ENCODE measurements at places on chromosomes 1 and 21.

GRCh38 chr1:167553136-167554027 lies at the start of gene CREG1:
Gene CREG1, minus strand, starts transcription at chr1:167553762.
- peak; percentile 86 for DNase-seq
- H3K4me1 ChIP-seq = peaks cover 28% of the 10 kb centered on the region
- no peaks in the 10 kb centered on the region for H3K36me3 ChIP-seq
- peak within 1 kb of the TSS; percentile 94 for H3K4me3 ChIP-seq
- H3K27me3 ChIP-seq = no peaks in the 10 kb centered on the region

DNA sequence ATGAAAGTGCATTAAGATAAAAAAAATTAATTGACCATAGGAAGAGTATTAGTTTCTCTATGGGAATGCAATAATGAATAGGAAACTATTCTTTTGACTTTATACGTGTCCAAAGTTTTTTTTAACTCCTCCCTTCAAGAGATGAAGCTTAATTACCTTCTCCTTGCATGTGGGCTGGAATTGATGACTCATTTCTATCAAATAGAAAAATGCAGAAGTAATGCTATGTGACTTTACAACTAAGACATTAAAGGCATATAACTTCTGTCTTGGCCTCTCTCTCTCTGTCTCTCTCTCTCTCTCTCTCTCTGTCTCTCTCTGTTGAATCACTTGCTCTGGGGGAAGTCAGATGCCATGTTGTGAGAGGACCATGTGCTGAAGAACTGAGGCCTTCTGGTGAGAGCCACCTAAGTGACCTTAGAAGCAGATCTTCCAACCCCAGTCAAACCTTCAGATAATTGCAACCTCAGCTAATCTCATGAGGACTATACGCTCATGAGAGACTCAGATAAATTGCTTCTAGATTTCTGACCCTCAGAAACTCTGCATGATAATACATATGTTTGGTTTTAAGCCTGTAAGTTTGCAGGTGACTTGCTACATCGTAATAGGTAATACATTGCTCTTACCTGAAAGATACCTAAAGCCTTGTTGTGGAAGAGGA lies 414.2 kb downstream of the KCNT2 start:
- no peaks in the 10 kb centered on the region for H3K36me3 ChIP-seq
- no peaks in the 10 kb centered on the region for H3K4me1 ChIP-seq
- no peak overlapping the region for H3K4me3 ChIP-seq
- no peaks in the 10 kb centered on the region for H3K27me3 ChIP-seq
- H3K27ac ChIP-seq = no peak overlapping the region

DNA sequence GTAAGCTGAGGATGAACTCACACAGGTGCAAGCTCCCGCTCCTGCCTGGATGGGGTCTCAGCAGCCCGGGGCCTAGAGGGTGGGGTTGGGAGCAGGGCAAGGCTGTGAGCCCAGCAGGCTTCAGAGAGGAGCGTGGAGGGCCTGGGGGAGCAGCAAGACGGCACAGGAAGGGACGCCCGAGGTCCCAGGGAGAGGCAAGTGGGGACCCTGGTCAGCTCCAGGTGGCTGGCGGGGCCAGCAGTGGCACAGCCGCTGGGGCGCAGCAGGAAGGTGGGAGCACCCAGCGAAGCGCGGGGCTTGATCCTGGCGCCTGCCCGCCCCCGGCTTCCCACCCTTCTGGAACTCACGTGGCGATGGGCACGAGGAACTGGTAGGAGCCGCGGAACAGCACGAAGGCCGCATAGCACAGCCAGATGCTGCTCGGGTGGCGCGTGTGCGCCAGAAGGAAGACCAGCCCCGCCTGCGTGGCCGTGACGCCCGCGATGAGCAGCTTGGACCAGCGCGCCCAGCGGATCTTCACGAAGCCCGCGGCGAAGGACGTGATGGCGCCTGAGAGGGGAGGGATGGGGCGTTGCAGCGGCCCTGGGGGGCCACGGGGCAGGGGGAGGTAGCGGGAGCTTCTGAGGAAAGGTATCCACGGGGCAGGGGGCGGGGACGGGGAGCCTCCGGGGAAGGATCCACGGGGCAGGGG lies 11.7 kb downstream of the SLC19A1 start:
- H3K4me3 ChIP-seq = no peak overlapping the region
- H3K27me3 ChIP-seq = no peaks in the 10 kb centered on the region
- DNase-seq = no peak
- H3K36me3 ChIP-seq = no peaks in the 10 kb centered on the region
- no peak overlapping the region for H3K27ac ChIP-seq
- H3K4me1 ChIP-seq = peaks cover 7% of the 10 kb centered on the region

DNA sequence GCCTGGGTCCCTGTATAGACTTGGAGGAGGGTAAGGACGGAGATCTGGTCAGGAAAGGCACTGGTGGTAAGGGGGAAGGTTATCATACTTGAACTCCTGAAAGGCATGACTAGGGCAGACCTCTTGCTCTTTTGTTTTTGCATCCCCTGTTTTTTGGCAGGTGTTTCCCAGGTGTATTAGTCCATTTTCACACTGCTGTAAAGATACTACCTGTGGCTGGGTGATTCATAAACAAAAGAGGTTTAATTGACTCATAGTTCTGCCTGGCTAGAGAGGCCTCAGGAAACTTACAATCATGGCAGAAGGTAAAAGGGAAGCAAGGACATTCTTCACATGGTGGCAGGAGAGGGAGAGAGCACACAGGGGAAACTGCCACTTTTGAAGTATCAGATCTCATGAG lies 57.2 kb upstream of the APOBEC4 start:
- H3K4me3 ChIP-seq = no peak overlapping the region
- H3K27ac ChIP-seq = no peak overlapping the region
- H3K36me3 ChIP-seq = no peaks in the 10 kb centered on the region
- no peaks in the 10 kb centered on the region for H3K4me1 ChIP-seq
- no peak for DNase-seq
- no peaks in the 10 kb centered on the region for H3K27me3 ChIP-seq

GRCh38 chr1:148292915-148293314 lies 140.8 kb upstream of the NBPF11 start:
- no peak overlapping the region for H3K4me3 ChIP-seq
- H3K4me1 ChIP-seq = no peaks in the 10 kb centered on the region
- peaks cover 24% of the 10 kb centered on the region for H3K27me3 ChIP-seq
- no peak for DNase-seq
- no peaks in the 10 kb centered on the region for H3K36me3 ChIP-seq

GRCh38 chr21:17444828-17445227 lies 68.0 kb upstream of the CXADR start:
- H3K27ac ChIP-seq = no peak overlapping the region
- no peaks in the 10 kb centered on the region for H3K36me3 ChIP-seq
- no peak for DNase-seq
- H3K4me3 ChIP-seq = no peak overlapping the region
- H3K27me3 ChIP-seq = no peaks in the 10 kb centered on the region

DNA sequence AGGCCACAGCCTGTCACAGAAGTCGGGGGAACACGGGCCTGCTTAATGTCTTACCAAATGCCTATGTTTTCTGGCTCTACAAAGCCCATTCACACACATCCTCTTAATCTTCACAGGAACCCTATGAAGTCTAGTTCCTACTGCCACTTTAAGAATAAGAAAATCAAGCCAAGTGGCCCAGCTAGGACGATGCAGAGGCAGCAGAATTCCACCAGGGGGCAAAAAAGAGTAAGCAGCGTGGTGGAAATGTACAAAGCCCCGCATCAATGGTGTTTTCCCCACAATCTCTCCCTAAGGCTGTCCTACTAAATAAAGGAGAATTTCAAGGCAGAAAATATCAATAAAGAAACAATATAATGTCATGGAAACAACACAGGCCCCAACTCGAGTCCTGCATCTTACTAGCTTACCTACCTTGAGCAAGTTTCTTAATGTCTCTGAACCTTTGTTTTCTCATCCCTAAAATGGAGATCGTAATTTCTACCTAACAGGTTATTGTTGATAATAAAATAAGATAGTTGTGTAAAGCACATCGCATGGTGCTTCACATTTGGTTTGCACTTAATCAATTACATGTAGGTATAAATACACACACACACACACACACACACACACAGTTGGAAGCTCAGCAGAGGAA lies 21.4 kb downstream of the SEC16B start:
- H3K4me1 ChIP-seq = no peaks in the 10 kb centered on the region
- H3K27ac ChIP-seq = no peak overlapping the region
- no peaks in the 10 kb centered on the region for H3K27me3 ChIP-seq
- H3K4me3 ChIP-seq = no peak overlapping the region
- no peaks in the 10 kb centered on the region for H3K36me3 ChIP-seq
- no peak for DNase-seq

- no peak overlapping the region for H3K4me3 ChIP-seq
- peaks cover 29% of the 10 kb centered on the region for H3K27me3 ChIP-seq
- H3K27ac ChIP-seq = peak overlapping the region; percentile 58
- H3K36me3 ChIP-seq = no peaks in the 10 kb centered on the region
- no peak for DNase-seq
- H3K4me1 ChIP-seq = no peaks in the 10 kb centered on the region
These were observed 395.9 kb downstream of the KIF26B start for GRCh38 chr1:245550720-245551043.

DNA sequence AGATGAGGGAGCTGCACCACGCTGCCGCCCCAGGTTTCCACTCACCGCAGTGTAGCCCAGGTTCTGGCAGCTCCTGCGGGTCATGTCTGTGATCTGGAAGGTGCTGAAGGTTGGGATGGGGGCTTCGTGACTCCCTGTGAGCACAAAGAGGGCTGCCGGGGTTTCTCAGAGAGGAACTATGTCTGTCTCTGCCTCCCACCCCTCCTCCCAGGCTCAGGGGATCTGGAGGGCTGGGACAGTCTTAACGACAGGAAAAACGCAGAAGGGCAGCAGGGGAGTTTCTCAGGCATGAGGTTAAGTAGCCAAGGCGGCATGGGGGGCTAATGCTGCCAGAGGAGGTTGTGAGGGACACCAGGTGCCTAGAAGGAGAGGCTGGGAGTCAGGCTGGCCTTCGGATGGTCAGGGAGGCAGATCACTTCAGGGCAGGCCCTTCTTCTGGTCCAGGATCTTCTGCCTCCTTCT lies 656 bp downstream of the SH2D2A start:
- H3K4me1 ChIP-seq = peaks cover 33% of the 10 kb centered on the region
- H3K36me3 ChIP-seq = no peaks in the 10 kb centered on the region
- peak overlapping the region; percentile 57 for H3K4me3 ChIP-seq
- no peak for DNase-seq
- peaks cover 38% of the 10 kb centered on the region for H3K27me3 ChIP-seq
- H3K27ac ChIP-seq = peak overlapping the region; percentile 29

DNA sequence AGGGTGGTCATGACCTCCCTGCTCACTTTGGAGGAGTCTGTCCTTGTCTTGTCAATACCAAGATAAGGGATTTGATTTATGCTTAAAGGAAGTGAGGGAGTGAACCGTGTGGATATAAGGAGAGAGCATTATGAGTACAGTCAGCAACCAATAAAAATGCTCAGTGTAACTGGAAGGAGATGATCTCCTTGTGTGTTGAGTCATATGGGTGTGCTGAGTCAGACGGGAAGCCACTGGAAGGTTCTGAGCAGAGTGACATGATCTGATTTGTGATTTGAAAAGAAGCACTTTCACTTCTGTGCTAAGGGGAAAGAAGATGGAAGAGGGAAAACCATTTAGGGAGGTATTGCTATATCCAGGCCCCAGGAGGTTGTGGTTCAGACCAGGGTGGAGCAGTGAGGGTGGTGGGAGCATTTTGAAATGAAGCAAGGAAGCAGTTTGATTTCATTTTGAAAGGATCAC lies 2.5 kb upstream of the BCL10 start:
- H3K4me1 ChIP-seq = peaks cover 32% of the 10 kb centered on the region
- no peak overlapping the region for H3K4me3 ChIP-seq
- H3K27me3 ChIP-seq = no peaks in the 10 kb centered on the region

DNA sequence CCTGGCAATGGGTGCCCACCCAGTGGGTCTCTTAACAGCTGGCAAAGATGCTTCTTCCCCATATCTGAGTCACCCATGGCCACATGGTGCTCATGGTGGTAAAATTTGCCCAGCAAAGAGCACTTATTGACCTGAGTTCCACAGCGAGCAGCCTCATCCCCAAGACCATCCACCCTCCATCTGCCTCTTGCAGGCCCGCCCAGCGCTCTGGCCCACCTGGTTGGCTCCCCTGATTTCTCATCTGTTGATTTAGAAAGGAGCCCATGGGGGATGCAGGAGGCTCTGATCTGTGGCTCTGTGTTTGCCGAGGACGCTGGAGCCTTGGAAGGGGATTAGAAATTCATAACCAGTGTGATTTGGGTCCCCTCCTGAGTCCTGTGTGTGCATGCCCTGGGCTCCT lies 657.5 kb downstream of the PTPRU start:
- H3K27ac ChIP-seq = no peak overlapping the region
- no peaks in the 10 kb centered on the region for H3K36me3 ChIP-seq
- no peak overlapping the region for H3K4me3 ChIP-seq
- DNase-seq = no peak
- H3K27me3 ChIP-seq = peaks cover 46% of the 10 kb centered on the region

GRCh38 chr1:202131956-202132821 lies 9.5 kb downstream of the GPR37L1 start:
- no peaks in the 10 kb centered on the region for H3K36me3 ChIP-seq
- H3K4me1 ChIP-seq = peaks cover 4% of the 10 kb centered on the region
- no peak for DNase-seq

DNA sequence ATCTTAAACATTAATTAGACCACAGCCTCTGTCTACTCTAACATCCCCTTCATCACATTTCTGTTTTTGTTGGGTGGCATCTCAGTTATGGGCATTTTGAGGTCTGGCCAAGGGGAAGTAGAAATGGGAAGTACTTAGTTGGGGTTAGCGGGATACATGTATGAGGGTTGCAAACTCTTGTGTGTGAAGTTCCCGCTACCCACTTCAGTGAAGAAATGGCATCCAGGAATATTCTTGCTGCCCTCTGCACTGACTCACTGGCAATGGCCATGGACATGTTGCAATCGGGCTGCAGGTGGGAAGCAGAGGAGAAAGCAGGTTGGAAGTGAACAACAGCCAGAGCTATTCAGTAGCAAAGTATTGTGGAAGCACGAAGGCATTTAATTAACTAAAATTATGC lies 7.4 kb downstream of the CD48 start:
- no peaks in the 10 kb centered on the region for H3K27me3 ChIP-seq
- DNase-seq = peak; percentile 71
- H3K4me1 ChIP-seq = peaks cover 2% of the 10 kb centered on the region
- peaks cover 10% of the 10 kb centered on the region for H3K36me3 ChIP-seq

- no peaks in the 10 kb centered on the region for H3K27me3 ChIP-seq
- peaks cover 18% of the 10 kb centered on the region for H3K4me1 ChIP-seq
- H3K27ac ChIP-seq = peak within 1 kb of the TSS; percentile 48
- no peaks in the 10 kb centered on the region for H3K36me3 ChIP-seq
- peak within 1 kb of the TSS; percentile 78 for H3K4me3 ChIP-seq
These were observed at the start of gene GSTM2 for GRCh38 chr1:109667452-109668122. Gene GSTM2, plus strand, starts transcription at chr1:109668057. Its CDS starts 59 bp downstream, at chr1:109668116.

GRCh38 chr1:227273557-227273956 lies 44.7 kb downstream of the CDC42BPA start:
- H3K27me3 ChIP-seq = peaks cover 6% of the 10 kb centered on the region
- H3K4me3 ChIP-seq = no peak overlapping the region
- no peaks in the 10 kb centered on the region for H3K36me3 ChIP-seq
- DNase-seq = no peak

- no peaks in the 10 kb centered on the region for H3K36me3 ChIP-seq
- peak overlapping the region; percentile 81 for H3K27ac ChIP-seq
- peaks cover 16% of the 10 kb centered on the region for H3K4me1 ChIP-seq
- peak; percentile 55 for DNase-seq
- peak overlapping the region; percentile 74 for H3K4me3 ChIP-seq
These were observed 34.9 kb upstream of the RUNX3 start for GRCh38 chr1:24964811-24965570.

DNA sequence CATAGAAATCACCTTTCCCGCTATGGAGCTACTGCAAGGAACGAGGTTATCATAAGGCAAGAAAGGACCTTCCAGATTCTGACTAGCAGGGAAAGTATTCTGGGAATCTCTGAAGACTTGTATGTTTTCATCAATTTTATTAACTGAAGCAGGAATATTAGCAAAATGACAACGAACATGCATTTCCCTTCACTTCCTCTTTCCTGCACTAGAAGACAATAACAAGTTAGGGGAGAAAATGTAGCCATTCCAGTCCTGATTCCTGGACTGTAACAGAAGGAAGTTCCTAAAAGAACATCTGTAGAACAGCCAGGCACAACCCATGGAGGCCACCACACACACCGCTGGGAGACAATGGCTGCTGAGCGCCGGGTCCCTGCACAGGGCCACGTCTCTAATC lies 106.8 kb downstream of the RAVER2 start:
- peaks cover 35% of the 10 kb centered on the region for H3K36me3 ChIP-seq
- H3K27ac ChIP-seq = peak overlapping the region; percentile 69
- no peak overlapping the region for H3K4me3 ChIP-seq
